Thoracic aorta (tissue), 2 donors: ENCODE measurements at places on chromosomes 7 and 10.
A peak's percentile ranks its signal among the peaks of the same experiment; 100 is the strongest.

DNA sequence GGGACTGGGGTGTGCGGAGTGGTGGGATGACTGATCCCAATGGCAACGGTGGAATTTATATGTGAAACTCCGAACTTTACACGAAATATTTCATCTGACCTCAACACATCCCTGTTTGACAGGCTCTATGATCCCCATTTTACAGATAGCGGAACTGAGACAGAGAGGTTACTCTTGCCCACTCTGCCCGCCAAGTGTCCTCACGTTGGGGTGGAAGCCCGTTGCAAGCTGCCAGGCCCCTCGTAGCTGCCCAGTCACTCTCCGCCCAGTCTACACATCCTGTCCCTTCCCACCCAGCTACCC, 397 bp upstream of the NFE2L3 start:
- DNase-seq = no peak

DNA sequence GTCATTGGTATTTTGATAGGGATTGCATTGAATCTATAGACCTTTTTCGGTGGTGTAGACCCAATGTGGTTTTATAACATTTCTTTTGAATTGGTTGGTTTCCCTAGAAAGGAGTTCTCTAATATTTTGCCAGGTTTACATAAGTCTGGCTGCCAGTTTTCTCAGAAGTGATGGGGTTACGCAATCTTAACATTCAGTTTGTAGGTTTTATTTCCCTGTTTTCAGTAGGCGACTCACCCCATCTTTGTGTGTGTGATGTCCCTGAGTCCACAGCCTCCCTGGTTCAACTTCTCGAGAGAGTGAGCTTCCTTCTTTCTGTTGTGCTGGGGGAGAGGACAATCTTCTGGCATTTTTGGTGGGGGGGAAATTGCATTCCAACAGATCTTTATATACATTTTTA, 9.6 kb upstream of the KIF5B start:
- DNase-seq = no peak

DNA sequence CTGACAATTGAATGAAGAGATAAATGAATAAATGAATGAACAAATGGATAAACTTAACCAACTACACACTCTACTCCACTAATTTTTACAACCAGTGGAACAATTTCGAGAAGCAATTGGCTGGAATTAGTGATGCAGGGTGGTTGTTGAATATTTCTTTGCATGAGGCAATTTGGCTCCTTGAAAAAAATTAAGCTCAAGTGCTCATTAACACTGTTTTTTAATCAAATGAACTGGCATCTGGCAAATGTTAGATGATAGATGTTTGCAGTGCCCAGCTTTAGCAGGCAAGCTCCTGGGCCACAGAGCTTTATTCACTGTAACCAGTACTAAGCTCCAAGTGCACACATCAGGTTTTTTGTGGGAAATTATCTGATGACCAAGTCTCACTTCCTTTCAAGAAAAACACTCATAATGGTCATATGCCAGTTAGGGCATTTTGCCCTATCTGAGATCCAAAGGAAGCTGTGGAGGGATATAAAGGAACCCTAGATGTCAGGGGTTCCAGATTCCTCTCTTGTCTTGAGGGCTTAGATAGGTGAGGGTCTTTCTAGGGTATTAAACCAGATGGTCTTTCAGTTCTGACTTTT, 16.4 kb upstream of the ADD3 start:
- no peak for DNase-seq

- no peak for DNase-seq
Measured at GRCh38 chr7:127629268-127629854, 11.4 kb upstream of the PAX4 start.

- no peak for DNase-seq
Measured at GRCh38 chr7:7103343-7104313, 78.7 kb upstream of the C1GALT1 start.

DNA sequence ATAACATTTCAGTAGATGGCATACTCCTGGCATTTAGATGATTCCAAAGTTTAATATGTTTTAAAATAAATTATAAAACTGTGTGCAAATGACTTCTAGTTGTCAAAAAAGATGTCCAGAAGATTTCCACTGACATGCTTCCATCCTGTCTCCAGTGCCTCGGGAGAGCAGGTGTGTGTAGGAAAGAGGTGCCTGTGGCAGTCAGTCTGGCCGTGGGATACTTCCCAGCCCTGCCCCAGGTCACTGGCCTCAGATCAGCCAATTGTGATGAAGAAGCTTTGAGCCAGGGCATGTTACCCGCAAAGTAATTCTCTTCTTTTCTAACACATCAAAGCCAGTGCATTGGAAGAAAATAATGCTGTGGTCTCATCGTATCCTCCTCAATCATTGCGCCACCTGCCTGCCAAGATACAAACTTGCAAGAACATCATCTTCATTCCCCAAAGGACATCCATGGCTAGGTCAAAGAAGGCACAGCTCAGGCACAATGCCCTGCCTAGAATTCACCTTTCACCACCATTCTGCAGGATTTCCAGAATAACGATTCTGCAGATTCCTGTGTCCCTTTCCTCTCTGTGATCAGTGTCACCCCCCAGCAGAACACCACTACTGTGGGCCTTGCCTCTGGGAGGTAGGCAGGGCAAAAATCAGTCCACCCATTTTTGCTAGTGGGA, 6.3 kb upstream of the KCNMA1 start:
- DNase-seq = no peak

DNA sequence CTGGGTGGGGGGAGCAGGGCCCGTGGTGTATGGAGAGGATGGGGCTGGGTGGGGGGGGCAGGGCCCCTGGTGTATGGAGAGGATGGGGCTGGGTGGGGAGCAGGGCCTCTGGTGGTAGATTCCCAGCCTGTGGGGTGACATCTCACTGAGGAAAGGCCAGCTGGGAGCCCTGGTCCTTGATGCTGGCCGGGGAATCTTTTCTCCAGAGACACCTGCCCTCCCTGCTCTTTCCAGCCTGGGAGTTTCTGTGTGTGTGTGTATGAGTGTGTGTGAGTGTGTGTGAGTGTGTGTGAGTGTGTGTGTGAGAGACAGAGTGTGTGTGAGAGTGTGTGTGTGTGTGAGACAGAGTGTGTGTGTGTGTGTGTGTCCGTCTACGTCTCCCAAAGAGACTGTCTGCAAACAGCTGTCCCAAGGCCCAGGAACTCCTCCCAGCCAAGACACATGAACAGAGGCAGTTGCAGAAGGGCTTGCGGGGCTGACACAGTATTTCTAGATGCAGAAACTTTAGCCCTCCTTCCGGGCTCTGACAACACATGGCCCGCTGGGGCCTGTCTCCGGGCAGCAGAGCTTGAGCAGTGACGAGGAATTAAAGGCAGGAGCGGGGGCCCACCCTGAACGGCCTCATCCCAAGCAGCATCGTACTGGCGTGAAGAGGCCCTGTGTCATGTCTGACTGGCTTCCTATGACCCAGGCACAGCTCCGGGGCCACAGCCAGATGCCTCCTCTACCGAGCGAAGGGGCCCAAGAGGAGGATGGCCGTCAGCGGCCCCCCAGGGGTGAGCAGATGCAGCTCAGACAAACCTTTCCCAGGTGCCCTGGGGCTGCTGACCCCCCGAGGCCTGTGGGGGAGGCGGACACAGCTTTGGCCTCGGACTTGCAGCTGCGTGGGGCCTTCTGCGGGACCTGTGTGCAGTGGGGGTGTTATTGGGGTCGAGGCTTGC, 24.3 kb downstream of the FAM20C start:
- no peak for DNase-seq

DNA sequence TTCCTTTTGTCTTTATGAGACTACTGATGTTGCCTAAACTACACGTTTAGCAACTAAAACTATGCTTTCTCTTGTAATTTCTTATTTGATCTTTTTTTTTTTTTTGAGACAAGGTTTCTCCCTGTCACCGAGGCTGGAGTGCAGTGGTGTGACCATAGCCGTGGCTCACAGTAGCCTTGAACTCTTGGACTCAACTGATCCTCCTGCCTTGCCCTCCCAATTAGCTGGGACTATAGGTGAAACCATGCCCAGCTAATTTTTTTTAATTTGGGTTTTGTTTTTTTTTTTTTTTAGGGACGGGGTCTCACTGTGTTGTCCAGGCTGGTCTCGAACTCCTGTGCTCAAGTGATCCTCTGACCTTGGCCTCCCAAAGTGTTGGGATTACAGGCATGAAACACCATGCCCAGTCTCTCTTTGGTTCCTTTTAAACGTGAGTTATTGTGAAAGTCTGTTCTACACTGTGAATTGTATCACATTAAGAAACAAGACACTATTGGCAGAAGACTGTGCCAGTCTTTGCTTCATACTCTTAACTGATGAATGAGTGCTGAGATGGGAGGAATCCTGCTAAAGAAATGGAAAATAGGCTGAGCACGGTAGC, 6.4 kb downstream of the TMEM248 start:
- no peak for DNase-seq

DNA sequence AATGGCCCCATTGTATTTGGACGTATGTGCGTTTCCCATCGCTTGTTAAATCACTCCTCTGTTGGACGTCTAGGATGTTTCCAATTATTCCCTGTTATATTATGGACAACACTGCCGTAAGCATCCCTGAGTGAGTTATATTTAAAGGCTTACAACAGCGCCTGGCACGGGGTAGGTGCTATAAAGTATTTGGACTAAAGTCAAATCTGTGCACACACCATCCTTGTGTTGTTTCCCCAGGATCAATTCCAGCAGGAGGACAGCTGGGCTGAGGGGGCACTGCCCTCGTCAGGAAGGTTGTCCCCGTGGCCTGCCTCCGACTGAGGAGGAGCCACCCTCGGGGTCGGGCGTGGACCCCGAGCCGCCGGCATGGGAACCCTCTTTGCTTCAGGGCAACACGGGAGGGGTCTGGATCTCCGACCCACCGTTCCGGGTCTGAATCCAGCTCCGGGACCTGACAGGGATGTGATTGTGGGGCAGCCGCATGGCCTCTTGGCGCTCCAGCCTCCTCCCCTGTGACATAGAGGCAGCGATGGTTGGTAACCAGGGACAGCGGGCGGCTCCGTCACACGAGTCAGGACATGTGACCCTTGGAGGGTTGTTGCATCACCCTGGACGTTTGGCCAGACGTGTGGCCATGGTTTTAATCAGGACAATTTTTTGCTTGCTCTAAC, 1.5 kb upstream of the JAKMIP3 start:
- DNase-seq = no peak

DNA sequence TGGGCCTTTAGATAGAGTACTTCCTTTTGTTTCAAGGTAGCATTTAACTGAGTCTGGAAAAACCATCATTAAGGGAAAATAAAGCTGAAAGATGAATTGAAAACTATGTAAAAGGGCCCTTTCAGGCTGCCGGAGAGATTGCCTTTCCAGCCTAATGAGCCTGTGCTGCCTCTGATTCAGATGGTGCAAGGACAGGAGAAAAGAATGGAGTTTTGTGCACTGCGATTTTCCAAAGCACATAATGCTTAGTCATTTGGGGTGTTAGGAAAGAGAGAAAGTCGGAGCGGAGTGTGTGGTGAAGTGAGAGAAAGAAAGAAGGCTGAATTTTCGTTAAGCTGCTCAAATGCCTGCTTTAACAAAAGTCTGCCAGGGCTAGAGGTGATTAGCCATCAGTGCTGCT, 259.7 kb downstream of the PAXIP1 start:
- no peak for DNase-seq

DNA sequence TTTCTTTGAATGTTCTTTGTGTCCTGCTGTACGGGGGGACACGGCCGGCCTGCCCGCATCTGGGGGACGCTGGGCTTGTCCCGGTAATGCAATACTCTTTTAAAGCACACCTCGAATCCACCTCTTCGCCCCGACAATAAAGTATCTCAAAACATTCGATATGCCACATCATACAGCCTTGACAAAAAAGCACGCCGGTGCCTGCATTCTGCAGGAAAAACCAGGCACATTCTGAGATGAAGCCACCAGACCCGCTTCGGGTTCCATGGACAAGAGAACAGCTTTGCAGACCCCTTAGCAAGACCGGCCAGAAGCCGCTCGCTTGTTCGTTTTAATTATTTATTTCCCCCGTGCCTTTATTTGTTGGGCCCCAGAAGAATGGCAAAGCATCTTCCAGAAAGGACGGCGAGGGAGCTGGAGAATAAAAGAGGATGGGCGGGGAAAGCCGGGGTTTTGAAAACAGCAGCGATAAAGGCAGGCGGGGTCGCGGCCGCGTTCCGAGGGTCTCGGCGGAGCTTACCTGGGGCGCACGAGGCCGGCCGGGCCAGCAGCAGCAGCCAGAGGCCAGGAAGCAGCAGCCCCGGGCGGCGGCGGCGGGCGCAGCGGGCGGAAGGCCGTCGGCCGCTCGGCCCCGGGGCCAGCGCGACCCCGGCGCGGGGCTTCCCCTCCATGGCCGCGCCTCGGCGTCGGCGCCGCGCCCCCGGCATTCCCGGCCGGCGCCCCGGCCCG, 462 bp downstream of the KIAA1549 start:
- DNase-seq = no peak

DNA sequence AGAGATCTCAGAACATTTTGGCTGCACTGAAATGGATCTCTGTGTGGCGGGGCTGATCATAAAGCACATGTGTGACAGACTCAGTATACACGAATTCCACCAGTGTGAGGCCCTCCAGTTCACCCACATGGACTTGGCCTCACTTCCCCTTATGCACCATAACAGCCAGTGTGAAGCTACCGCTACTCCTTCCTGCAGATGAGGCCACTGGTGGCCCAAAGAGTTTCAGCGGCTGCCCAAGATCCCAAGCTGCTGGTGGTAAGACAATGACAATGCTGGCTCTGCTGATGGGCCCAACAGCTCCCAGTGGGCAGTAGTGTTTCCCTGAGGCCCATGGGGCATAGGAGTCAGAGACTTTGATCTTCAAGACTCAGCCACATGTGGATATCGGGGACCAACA, 21.0 kb upstream of the C10orf71 start:
- no peak for DNase-seq

DNA sequence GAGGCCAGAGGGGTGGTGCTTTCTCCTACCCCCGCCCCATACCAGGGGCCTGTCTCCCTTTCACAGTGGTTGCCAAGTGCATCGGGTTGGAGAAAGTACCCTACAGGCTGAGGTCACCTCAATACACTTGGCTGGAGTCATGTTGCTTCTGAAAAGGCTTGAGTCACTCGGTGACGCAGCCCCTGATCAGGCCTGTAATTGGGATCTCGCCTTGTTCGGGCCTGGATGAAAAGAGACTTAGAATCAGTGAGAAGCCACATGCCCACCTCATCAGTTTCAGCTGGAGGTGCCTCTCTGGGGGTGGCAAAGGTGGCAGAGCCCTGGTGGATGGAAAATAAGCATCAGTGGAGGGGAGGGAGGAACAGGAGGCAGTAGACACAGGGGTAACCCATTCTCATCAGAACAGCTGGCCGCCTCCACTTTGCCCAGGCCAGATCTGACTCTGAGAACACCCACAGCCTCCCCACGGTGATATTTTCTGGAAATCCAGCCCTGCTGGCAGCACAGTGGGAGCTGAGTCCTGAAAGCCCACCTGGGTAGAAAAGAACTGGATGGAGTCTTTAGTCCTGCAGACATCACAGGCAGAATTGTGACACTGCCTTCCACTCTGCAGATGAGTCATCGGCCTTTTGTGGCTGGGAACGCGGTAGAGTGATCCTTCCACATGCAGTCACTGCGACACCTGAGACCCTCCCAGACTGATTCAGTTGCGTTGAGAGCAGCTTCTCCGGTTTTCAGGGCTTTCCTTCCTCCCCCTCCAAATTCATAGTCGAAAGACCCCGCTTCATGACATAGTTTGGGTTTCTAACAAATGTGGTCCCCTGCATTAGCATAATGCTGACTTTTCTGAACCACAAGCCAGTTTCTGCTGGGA, 108.0 kb downstream of the GRK5 start:
- DNase-seq = peak; percentile 73
